ENCODE measurements at places on chromosomes 1 and 21. TPM values are rescaled to one million over a fixed set of nuclear protein-coding genes. Genes with fewer than 3 reads are reported as not detected.

Gene TMIGD3
- total RNA-seq = not detected

Gene ERICH3
- total RNA-seq = not detected

Gene ZNF697
- not detected for total RNA-seq

DNA sequence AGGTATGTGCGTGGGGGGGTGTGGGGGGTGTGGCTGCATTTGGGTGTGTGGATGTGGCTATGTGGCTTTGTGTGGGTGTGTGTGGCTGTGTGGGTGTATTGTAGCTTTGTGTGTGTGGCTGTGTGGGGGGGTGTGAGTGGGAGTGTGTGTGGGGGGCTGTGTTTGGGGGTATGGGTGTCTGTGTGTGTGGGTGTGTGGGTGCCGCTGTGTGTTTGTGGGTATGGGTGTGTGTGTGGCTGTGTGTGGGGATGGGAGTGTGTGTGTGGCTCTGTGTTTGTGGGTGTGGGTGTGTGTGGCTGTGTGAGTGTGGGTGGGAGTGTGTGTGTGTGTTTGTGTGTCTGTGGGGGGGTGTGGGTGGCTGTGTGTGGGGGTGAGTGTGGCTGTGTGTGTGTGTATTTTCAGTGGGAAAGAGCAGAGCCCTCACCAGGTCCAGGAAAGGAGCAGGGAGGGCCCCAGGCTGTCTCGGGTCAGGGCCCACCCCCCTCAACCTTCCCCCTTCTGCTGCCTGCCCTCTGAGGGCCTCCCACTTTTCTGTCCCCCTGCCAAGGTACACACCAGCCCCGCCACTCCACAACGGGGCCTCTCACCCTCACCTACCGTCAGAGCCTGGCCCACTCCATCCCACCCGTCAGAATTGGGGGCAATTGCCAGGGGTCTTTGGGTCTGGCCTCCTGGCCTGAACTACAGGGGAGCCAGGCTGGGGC is 1.9 kb upstream of the COL8A2 start:
- H3K27me3 ChIP-seq = peaks cover 43% of the 10 kb centered on the region
- no peak for DNase-seq
- H3K36me3 ChIP-seq = no peaks in the 10 kb centered on the region
- no peak overlapping the region for H3K4me3 ChIP-seq
- no peak overlapping the region for H3K27ac ChIP-seq

DNA sequence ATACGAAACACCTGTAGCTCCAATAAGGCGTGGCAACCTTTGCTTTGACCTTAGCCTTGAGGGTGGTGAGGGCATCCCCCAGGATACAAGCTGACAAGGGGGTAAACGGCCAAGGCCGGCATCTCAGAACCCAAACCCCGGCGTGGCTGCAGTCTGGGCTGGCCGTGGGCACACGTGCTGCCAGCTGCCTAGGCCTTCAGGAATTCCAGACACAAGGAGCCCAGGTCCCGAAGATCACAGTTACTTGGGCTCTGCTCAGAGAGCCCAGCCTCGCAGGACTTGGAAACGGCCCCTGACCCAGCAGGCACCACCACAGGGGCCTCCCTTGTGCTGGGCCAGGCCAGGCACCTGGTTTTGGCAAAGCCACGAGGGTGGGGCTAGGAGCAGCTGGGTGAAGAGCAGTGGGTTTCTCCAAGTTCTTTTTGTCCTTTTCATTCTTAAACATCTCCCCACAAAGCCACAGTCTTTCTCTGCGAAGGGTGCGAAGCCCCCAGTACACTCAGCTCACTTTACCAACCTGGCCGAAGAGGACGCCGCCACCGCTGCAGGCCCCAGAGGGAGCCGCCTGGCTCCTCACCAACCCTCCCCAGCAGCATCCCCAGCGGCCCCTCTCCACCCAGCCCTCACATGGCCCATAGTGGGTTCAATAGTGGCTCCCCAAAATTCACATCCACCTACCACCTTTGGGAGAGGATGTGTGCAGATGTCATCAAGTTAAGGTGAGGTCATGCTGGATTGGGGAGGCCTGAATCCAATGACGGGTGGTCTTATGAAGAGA is 26.8 kb downstream of the PRDM15 start:
- no peak for DNase-seq
- H3K4me1 ChIP-seq = no peaks in the 10 kb centered on the region
- H3K27ac ChIP-seq = no peak overlapping the region
- peaks cover 48% of the 10 kb centered on the region for H3K36me3 ChIP-seq

- DNase-seq = no peak
- H3K4me3 ChIP-seq = no peak overlapping the region
- H3K27me3 ChIP-seq = no peaks in the 10 kb centered on the region
- no peaks in the 10 kb centered on the region for H3K36me3 ChIP-seq
- H3K27ac ChIP-seq = no peak overlapping the region
These were observed 10.3 kb downstream of the KCNN3 start for GRCh38 chr1:154859786-154860155.

Measured in T-cell (primary cell).